ENCODE measurements at places on chromosomes 7 and 10.

- no peak for DNase-seq
Observed at GRCh38 chr7:78924581-78924980, 528.9 kb downstream of the MAGI2 start.

DNA sequence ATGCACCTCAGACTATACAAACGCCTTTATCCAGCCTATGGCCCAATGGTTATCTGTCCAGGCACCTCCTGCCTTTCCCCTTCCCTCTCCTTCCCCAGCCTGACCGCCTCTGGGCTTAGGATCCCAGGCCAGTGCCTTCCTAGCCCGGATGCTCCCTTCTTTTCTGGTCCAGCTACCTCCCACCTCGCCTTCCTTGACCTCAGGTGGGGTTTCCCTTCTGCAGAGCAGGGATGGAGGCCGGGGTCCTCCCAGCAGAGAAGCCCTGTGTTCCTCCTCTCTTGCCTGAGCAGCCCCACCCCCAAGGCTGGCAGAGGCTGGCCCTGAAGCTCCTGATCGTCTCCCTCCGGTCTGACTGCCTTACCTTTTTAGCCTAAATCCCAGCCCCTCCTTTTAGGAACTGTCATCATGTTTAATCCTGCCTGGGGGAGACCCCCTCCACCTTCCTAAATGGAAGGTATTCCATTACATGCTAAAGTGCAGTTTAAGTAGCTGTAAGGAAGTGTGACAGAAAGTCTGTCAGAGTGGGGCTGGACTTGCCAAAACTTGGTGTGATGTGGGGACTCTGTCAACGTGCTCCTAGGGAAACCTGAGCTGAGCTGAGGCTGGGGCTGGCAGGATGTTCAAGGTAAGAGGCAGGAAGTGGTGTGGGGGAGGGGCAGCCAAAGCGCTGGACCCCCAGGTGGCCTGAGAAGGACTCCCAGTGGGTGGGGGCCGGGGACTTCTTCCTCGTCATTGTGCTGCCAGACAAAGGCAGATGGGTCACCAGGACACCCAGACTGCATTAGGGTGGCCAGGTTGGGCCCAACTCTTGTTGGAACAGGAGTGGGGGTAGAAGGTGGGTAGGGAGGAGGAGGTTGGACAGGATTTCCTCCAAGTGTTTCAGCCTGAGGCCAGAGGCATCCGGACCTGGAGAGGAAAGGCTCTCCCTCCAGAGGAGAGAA is 39.5 kb downstream of the LBX1 start:
- DNase-seq: no peak

DNA sequence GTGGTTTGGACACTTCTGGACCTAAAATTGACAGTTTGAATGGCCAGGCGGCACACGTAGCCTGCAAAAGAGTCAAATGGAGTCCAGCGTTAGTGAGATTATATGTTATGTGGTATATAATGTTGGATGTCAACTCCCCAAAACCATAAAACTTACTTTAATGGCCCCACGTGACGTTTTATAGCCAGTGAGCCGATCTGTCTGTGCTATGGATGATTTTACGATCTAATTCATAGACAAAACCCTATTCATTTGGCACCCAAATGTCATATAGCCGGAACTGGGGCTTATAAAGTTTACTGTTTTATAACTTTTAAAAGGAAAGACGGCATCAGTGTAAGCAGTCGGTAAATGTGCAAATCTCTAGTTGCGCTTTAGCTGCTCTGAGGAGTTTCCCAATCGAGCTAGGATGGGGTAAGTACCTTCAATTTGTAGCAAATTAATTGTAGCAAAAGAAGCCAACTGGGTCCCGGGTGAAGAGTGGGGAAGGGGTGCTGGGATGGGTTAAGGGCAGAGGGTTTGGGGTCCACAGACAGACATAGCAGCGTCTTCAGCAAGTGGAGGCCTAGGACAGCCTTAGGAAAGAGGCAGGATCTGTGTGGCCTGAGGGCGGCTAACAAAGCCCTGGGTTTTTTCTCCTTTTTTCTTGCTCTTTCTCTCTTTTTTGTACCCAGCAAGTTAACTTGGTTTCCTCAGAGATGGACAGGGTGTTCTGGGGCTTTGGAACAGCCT is 3.2 kb downstream of the HOXA5 start:
- DNase-seq: no peak

GRCh38 chr7:136874393-136875032 is 6.1 kb downstream of the CHRM2 start:
- no peak for DNase-seq

DNA sequence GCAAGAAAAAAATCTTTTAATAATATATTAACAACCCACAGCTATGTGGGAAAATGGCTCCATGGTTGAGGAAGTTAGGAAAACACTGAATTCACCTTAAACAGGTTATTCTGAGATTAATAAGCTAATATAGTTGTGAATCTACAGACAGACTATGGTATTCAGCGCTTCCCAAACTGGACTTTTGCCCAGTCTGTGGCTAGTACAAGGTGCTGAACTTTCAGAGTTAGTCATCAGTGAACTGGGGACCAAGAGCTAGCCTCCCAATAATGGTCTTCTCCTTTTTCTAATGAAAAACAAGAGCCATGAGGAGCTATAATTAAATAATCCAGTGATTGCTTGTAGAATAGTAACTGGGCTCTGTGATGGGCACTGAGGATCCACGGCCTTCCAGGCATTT is 65.3 kb downstream of the FRMPD2 start:
- DNase-seq: no peak

DNA sequence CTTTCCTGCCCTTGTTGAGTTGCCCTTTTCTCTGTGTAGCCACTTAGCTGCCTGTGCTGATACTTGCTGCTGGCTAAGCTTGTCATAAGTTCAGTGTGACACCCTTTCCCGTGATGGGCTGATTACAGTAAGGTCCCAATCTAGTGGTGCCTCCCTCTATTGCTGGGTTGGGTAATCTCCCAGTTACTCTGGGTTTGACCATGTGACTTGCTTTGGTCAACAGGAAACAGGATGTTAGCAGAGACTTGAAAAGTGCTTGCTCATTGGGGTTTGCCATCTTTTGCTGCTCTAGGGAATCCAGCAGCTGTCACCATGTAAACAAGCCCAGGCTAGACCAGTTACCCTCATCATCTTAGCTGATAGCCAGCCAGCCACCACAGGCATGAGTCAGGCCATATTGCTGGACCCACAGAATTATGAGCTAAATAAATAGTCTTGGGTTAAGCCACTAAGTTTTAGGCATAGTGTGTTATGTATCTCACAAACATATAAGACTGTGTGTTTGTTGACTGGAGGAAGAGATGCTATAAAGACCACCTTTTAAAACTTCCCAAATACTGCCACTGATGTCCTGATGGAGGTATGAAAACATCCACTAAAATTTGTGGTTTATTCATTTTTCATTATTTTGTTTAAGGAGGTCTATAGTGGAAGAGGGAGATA is 4.0 kb upstream of the LEP start:
- DNase-seq: no peak

DNA sequence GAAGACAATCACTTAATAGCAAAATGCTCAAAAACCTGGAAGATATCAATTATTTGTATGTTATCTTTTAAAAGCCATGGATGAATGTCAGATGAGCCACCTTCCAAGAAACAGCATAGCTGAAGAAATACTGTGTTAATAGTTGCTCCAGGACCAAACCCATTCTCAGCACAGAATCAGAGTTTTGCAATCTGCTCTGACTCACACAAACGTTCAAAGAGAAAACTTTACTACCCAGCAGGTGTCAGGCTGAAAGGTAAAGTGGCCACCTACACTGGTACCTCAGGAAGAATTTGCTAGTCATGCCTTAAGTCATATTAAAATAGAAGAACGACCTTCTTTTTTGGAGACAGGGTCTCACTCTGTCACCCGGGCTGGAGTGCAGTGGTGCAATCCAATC is 526.5 kb downstream of the PARD3 start:
- DNase-seq: no peak

DNA sequence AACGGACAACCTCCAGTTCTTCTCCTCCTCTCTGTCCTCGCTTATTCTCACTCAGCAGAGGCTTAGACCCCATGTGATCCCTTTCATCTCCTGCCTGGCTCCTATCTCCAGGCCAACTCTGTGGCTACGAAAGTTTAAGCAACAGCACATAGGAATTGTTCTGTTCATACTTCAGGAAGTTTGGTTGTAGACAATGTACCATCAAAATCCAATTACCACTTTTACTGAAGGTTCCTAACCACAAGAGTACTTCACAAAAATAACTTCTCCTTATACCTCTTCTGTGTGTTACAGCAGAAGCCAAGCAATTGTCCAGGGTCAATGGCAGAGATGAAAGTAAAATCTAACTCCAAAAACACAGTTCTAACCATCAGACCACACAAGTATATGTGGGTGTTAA is 80.0 kb downstream of the SLC25A13 start:
- no peak for DNase-seq

GRCh38 chr10:128485701-128486235 is 359.5 kb upstream of the MKI67 start:
- DNase-seq: no peak
